ENCODE measurements at places on chromosomes 16 and 17.

- no peak for DNase-seq
Observed at GRCh38 chr17:51921500-51921899, 237.0 kb downstream of the CA10 start.

GRCh38 chr17:37134050-37134449, 185.3 kb downstream of the AATF start:
- DNase-seq = no peak

- DNase-seq = no peak
Observed at GRCh38 chr17:66531851-66532295, 229.5 kb downstream of the PRKCA start.

DNA sequence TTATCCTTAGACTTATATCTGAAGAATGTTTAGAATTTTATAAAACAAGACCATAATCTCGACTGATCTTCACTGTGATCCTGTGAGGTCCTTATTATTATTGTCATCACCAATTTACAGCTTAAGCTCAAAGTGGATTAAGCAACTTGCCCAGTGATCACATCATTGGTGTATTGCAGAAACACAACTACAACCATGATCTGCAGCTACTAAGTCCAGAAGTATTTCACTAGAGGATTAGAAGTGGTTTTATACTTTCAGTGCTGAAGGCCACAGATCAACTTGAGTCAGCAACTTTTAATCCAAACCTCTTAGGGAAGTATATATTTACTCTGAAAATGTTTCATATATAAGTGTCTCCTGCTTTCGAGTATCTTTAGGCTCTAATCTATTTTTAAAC, 624.3 kb upstream of the SOX9 start:
- DNase-seq = no peak

GRCh38 chr17:75514299-75514918, 928 bp downstream of the CASKIN2 start:
- no peak for DNase-seq

DNA sequence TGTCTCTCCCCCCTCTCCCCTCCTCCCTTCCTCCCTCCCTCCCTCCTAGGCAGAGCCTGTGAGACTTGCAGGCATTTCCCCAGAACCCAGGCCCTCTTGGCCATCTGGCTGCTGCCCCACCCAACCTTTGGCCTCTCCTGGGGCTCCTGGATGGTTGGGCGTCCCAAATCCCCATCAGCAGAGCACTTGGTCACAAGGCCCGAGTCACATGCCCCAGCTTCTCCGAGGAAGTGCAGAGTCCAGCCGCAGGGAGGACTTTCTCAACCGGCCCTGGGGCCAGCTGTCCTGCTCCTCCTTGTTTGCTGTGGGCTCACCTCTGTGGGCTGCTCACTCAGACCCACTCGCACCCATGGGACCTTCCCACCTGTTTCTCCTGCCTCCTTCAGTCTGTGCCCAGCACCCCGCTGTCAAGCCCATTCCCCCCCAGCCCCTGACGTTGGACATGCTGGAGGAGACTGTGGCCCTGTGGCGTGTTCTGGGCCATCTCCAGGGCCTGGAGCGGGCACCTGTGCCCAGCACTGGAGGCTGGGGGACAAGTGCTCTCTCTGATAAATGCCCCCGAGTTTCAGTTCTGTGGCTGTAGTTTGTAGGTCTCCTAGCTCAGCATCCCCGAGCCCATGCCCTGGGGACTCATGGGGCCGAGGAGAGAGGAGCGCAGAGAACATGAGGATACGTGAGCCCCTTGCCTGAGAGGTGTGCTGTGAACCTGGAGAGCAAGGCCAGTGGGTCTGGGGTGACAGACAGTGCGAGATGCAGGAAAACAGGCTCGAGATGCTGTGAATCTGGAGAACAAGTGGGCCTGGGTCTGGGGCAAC, 42.3 kb upstream of the ZNF750 start:
- DNase-seq = no peak

- DNase-seq = no peak
Observed at GRCh38 chr17:60439501-60439900, 17.2 kb downstream of the CHCT1 start.

GRCh38 chr17:10018461-10018891, 113.4 kb upstream of the RCVRN start:
- no peak for DNase-seq

DNA sequence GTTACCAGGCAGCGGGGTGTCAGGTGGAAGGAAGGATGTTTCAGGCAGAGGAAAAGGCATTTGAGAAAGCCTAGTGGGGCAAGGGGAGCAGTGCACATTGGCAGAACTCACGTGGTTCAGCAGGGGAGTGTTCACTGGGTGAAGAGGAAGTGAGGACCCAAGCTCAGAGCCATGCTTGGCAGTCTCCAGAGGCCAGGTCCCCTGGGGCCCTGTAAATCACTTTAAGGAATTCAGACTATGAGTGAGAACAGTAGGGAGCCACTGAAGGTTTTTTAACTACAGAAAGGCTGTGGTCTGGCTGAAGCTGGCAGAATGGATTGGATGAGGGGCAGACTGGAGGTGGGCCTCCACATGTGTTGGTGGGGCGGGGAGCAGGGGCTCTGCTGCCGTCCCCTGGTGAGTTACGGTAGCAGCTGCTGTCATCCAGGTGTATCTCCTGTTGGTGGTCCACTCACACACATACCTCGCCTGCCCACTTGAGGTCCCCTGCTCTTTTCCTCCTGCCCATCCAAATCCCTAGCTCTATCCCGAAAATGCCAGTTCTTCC, 5.1 kb downstream of the CLEC16A start:
- DNase-seq = no peak

DNA sequence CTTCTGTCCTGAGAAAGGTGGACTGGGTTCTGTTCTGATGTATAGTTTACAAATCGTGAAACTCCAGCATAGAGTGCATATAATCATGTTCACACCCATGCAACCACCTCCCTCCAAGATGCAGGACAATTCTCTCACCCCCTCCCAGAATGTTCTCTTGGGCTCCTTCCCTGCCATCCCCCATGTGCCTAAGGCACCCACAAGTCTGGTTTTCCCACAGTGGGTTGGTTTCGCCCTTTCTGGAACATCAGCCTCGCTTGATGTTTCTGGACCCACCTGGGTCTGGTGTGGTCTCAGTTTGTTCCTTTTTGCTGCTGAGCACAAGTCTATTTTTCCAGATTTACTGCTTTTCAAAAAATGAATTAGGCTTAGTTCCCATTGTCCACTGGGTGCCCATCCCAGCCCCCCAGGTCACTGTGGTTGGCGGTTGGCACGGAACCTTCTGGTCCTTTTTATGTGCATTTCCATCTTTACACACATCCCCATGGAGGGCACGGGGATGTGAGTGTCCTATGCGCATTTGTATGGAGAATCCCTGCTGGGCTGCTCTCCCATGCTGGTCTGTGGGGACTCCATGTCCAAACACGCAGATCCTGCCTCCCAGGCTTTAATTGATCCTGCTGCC, 19.0 kb downstream of the MAP2K3 start:
- DNase-seq = no peak

DNA sequence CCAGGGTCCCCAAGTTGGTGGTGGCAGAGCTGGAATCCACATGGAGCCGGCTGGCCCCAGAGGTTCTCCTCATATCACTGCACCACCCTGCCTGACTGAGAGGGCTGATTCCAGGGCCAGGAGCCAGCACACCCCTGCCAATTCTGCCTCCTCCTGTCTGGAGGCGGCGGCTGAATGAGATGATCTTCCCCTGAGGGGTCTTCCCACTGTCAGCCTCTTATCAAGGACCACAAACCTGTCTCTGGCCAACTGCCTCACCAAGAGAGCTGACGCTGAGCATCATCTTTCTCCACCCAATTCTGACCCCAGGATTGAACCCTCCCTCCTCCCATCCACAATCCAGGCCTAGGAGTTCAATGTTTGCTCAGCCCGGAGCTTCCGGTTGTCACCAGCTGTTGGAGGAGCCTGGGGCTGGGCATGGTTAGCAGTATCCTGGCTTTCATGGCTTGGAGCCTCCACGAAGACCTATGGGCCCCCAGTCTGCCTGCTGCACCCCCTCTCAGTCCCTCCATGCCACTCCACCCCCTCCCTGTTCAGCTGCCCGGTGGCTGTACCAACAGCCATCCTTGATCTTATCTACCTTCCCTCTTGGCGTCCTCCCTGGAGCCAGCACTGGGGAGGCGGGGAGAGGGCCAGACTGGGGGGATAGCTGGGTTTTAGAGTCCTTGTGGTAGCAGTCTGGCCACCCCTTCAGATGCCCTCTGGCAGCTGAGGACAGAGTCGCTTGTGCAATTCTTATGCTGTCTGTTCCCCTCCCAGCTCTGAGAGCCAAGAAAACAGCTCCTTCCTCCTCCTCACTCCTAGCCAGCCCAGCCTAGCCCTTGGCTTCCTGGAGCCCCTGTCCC, 25.6 kb downstream of the ABCC3 start:
- no peak for DNase-seq

- no peak for DNase-seq
Observed at GRCh38 chr16:89320782-89321501, 103.4 kb downstream of the ZNF778 start.

DNA sequence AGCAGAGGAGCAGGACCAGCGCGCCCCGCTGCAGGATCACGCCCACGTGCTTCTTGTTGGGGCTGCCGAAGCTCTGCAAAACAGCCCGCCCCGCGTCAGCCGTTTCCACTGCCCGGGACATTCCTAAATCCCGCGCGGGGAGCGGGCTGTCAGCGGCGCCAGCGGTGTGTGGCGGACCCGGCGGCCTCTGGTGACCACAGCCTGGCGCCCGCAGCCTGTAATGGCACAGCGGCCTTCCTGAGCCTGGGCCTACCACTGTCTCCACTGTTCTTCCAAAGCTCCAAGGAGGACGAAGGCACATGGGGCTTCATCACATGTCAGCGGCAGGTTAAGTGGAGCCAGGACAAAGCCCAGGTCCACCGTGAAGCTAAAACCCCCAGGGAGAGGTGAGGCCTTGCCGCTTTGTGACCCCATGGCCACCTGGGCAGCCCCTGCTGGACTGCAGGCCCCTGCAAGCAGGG, 2.5 kb downstream of the SLC47A2 start:
- no peak for DNase-seq

DNA sequence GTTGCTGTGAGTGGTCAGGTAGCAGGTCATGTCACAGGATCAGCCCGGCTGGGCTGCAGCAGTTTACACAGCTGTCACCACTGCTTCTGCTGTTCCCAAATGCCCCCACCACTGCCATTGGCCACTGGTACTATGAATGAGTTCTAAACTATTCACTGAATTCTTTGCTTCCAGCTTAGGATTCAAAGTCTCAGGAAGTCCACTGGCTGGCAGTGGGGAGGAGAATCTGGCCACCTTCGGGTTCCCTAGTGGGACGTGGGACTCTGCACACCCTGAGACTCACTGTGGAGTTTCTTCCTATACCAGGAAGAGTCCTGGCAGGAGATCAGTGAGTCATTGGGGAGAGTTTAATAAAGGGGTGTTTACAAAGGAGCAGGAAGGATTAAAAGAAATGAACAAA, 6.9 kb downstream of the MT1X start:
- DNase-seq = no peak

GRCh38 chr17:82085931-82086764, 11.9 kb downstream of the FASN start:
- no peak for DNase-seq

DNA sequence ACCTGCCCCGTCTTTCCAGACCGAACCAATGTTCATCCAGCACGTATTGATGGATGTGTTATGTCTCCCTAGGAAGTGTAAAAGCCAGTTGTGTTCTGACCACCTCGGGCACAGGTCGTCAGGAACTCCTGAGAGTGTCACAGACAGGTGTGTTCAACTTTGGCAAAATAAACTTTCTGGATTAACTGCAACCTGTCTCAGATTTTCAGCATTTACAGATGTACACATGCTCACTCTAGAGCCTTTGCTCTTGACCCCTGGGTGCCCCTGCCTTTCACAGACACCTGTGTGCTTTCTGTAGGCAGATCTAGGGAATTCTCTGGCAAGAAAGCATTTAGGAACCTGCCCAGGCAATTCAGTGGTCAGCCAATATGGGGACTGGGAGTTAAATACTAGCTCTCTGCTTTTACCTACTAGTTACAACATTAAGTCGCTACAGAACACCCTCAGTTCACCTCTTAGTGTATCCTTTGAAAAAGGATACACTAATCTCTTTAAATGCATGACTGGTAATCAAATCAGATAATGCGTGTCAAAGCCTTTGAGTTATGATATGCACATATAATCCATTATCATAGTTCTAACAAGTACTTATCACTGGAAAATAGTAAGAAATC, 188.9 kb downstream of the CPPED1 start:
- no peak for DNase-seq

- no peak for DNase-seq
Observed at GRCh38 chr17:36791150-36791941, 145.9 kb upstream of the LHX1 start.

DNA sequence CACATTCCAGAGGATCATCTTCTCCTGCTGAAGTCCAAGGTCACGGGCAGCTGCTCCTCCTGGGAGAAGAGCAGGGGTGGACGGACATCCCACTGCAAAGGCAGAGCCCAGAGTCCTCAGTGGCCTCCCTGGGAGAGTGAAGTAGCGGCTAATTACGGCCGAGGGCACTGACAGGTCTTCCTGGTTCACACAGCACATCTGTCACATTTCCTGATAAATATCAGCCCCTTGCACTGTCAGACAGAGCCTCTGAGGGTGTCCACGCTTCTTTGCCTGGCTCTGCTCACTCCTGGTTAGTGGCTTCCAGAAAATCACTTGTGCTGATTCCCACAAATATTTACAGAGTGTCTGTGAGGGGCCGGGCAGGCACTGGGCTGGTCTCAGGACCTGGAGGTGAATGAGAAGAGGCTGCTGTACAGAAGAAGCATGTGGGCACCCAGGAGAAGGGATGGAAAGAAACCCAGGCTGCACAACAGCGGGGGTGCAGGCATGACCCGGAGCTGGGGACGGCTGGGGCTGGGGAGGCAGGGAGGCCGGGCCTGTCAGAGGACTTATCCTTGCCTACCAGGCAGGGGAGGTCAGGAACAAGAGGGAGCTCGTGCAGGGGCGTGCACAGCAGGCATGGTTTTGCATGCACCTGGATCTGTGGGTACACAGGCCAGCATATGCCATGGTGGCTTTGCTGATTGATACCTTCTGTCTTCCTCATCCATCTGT, 258.2 kb upstream of the TNRC6C start:
- DNase-seq = no peak

GRCh38 chr16:81627024-81627423, 152.1 kb upstream of the PLCG2 start:
- no peak for DNase-seq

DNA sequence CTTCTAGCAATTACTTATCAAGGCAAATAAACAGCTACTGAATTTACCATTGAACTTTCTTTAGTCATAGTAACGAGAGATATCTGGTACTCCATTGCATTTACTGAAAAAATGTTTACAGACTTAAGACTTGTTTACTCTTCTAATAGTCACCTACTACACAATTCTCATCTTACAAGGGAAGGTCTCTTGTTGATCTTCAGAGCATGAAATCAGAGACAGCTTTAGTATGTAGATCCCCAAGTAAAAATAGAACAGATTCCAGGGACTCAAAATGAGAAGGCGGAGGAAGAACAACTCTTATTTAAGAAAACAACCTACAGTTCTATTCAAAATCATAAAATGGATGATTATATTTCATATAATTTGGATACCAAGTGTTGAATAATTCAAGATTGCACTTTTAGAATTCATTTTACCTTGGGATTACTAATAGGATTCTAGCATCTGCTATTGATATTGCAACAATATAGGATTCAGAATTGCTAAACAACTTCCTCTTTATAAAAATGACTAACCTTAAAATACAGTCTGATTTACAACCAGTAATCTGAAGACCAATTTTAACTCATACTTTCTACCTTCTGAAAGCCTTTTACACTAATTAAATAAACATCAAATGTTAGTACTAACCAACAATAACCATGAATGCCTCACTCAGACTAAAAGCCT, 20.8 kb downstream of the UBE2G1 start:
- DNase-seq = no peak
